ENCODE measurements at places on chromosomes 7 and 10.

DNA sequence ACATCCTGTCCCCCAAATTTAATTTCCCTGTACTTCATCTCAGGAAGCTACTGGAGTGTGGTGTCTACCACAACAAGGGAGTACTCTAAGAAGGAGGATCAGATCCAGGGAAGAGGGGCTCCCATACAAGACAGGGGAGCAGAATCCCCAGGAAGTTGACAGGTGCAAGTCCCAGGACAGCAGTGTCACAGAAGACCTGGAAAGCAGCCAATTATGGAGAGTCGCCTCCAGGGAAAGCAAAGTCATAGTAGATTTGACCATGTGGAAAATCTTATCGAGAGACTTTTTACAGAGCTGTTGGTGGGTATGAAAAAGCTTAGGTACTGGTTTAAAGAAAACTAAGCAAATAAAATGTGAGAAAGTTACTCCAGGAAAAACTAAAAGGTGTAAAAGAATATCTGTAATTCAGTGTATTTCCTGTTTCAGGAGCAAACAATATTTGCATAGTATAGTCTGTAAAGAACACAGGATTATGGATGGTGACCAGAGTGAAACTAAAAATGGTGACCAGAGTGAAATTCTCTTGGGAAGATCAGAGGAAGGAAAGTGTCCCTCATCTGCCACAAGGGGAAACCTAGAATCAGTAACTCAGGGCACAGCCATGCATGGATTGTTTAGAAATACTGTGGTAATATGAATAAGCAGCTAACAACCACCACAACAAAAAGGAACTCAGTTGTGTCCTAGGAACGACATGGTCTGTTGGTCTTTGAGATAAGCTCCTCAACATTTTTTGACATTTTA is 44.5 kb downstream of the LANCL2 start:
- DNase-seq, result peak; percentile 52

DNA sequence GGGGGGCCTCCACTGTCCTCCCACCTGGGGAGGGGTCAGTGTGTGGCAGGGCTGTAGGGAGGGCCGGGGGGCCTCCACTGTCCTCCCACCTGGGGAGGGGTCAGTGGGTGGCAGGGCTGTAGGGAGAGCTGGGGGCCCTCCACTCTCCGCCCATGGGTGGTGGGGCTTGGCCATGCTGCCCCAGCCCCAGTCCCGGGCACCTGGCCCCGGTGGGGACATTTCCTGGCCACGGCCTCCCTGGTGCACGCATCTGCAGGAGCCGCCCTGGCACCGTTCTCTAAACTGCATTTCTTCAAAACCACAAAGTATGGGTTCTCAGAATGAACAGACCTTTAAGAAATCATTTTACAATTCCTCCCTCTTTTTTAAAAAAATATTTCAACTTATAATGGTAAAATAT is 89.3 kb upstream of the PDGFA start:
- DNase-seq, result no peak

GRCh38 chr7:101299511-101300464 is 21.8 kb downstream of the IFT22 start:
- peak; percentile 91 for DNase-seq

GRCh38 chr7:94888551-94888950 is 18.8 kb upstream of the PPP1R9A start:
- DNase-seq, result no peak

GRCh38 chr10:361203-362081 is 226.2 kb downstream of the ZMYND11 start:
- DNase-seq, result no peak

GRCh38 chr10:49396666-49396999 is 744 bp upstream of the DRGX start:
- DNase-seq, result no peak

GRCh38 chr7:71404726-71405345 is 272.9 kb downstream of the GALNT17 start:
- DNase-seq, result no peak

- DNase-seq, result no peak
Measured at GRCh38 chr10:27719052-27719451, 26.6 kb downstream of the MKX start.

Measured in NB4 (cell line).